ENCODE measurements at places on chromosomes 1 and 21.

DNA sequence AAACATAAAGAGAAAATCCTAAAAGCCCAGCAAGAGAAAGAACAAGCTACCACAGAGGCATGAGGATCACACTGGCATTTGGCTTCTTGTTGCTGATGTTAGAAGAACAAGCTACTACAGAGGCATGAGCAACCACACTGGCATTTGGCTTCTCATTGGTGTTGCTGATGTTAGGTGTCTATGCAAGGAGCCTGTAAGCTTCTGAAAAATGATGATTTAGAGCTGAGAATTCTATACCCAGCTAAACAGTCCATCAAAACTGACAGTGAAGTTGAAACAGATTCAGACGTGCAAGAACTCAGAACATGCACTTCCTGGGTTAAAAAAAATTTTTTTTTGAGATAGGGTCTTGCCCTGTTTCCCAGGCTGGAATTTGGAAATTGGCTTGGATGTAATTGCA is 37.8 kb upstream of the ADARB1 start:
- DNase-seq, result no peak

DNA sequence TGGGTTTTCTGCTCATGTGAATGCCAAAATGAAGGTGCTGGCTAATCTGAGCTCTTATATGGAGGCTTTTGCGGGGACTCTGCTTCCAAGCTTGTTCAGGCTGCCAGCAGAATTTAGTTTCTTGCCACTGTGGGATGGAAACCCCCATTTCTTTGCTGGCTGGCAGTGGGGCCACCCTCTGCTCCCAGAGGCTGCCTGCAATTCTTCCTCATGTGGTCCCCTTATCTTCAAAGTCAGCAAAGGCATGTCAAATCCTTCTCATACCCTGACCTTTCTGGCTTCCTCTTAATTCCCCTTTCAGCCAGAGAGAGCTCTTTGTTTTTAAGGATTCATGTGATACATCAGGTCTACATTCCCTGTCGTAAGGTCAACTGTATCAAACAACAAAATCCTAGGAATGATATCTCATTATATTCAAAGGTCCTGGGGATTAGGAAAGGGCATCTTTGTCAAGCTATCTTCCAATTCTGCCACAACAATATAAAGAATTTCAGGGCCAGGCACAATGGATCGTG is 5.2 kb upstream of the GPR161 start:
- DNase-seq, result no peak

- DNase-seq, result no peak
Observed at GRCh38 chr21:45857761-45858160, 123.8 kb upstream of the COL6A1 start.

GRCh38 chr1:199319341-199319740 is 680.5 kb downstream of the PTPRC start:
- no peak for DNase-seq

GRCh38 chr1:116538544-116538943 is 32.3 kb downstream of the CD58 start:
- no peak for DNase-seq

DNA sequence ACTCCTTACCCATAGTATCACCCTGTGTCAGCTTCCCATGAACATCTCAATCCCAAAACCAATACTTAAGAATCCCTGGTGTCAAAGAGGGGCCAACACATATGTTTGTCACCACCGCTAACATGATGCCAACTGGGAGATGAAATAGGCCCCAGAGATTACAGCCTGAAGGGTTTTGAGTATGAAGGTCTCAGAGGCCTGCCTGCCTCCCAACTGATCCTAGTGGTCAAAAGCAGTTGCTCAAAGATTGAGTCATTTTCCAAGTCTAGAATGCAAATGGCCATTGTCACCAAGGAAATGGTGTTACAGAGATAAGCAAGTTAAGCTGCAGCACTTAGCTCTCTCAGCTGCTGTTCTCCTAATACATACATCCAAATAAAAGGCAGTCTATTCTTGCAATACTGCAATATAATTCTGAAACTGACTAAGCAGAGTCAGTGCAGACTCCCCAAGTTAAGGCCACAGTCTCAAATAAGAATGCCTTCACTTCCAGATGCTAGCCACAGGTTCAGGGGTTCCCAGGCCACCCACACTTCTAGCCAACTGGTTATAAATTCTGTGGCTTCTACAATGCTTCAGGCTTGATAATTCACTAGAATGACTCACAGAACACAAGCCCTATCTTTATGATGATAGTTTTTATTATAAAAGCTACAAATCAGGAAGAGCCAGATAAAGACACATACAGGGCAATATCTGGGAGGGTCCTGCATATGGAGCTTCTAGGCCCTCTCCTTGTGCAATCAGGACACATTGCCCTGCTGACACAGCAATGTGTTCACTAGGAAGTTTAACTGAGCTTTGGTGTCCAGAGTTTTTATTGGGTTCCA is 18.7 kb downstream of the DUSP10 start:
- DNase-seq, result no peak

GRCh38 chr1:112402682-112403643 is 6.9 kb downstream of the CTTNBP2NL start:
- DNase-seq, result no peak

- DNase-seq, result no peak
Observed at GRCh38 chr1:203135636-203136305, 8.2 kb downstream of the ADORA1 start.

DNA sequence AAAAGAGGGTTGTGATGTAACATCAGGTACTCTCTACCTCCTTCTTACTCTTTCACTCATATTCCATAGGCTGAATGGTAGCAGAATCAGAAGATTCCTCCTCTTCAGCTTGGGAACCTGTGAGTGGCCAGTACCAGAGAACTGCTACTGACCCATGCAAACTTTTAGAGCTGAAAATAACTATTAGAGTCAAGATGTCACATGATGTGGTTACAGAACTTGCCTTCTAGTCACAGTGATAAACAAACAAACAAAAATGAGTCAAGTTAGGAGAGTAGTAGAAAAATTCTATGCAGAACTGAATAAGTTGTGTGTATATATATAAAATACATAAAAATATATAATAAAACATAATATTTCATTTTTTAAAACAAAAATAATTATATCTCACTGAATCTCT is 47.6 kb upstream of the RGS1 start:
- DNase-seq, result no peak

- DNase-seq, result no peak
Observed at GRCh38 chr1:221708987-221709386, 32.9 kb downstream of the DUSP10 start.

GRCh38 chr1:153976819-153977249 is 640 bp downstream of the JTB start:
- DNase-seq, result no peak

GRCh38 chr1:147822292-147822691 is 61.9 kb upstream of the GJA5 start:
- DNase-seq, result no peak

DNA sequence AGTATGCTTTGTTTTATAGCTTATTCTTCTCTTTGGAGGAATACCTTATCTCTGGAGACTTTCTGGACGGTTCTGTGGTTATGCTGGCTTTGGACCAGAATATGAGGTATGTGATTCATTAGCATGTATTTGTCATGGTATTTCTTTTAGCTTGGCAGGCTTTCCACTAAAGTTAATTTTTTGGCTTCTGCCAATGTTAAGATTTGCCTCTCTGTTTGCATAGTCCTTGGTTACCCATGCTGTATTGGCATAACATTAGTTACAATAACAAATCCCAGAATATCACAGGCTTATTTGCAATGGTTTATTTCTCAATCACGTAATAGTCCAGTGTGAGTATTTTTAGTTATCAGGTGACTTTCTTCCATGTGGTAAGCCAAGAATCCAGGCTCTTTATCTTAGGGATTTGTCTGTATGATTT is 9.7 kb downstream of the ZMPSTE24 start:
- no peak for DNase-seq

DNA sequence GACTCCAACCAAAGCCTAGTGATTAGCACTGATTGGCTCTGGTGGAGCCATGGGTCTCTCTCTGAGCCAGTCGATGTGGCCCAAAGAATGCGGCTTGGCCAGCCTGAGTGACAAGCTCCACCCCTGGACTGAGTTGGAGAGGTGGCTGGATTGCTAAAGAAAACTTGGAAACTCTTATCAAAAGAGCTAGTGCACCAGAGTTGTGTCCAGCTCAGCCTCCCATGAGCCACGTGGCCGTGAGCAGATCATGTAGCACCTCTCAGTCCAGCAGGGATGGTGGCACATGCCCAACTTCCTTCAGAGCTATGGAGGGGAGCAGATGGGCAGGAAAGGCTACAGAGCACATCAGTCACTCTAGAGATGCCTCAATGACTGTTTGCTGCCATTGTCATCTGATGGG is 142.8 kb upstream of the VAMP3 start:
- DNase-seq, result no peak

GRCh38 chr1:91806769-91807700 is 78.9 kb downstream of the TGFBR3 start:
- no peak for DNase-seq

GRCh38 chr1:24253571-24253970 is 65.6 kb upstream of the GRHL3 start:
- DNase-seq, result no peak

GRCh38 chr1:6391951-6392808 is 1.4 kb downstream of the ACOT7 start:
- DNase-seq, result no peak

GRCh38 chr1:154716011-154716410 is 108.0 kb upstream of the ADAR start:
- DNase-seq, result no peak

- no peak for DNase-seq
Observed at GRCh38 chr1:52692697-52693096, 5.5 kb downstream of the COA7 start.

- no peak for DNase-seq
Observed at GRCh38 chr1:12488666-12489354, 129.2 kb downstream of the DHRS3 start.

DNA sequence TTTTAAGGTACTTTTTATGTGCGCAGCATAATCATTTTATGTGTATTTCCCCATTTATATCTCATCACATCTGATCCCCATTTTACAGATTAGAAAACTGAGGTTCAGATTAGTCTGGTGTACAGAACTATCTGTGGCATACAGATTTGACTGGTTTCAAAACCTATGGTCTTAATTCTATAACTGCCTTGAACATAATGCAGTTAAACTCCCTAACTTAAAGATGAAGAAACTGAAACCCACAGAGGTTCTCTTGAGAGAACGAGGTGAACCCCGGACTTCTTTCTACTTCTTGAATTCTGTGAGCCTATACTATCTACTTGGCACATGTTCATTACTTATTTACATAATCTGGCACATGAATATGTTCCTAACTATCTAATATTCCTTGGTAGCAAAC is 479.1 kb downstream of the AGBL4 start:
- no peak for DNase-seq

- DNase-seq, result no peak
Observed at GRCh38 chr1:50697440-50698421, 262.3 kb downstream of the FAF1 start.

DNA sequence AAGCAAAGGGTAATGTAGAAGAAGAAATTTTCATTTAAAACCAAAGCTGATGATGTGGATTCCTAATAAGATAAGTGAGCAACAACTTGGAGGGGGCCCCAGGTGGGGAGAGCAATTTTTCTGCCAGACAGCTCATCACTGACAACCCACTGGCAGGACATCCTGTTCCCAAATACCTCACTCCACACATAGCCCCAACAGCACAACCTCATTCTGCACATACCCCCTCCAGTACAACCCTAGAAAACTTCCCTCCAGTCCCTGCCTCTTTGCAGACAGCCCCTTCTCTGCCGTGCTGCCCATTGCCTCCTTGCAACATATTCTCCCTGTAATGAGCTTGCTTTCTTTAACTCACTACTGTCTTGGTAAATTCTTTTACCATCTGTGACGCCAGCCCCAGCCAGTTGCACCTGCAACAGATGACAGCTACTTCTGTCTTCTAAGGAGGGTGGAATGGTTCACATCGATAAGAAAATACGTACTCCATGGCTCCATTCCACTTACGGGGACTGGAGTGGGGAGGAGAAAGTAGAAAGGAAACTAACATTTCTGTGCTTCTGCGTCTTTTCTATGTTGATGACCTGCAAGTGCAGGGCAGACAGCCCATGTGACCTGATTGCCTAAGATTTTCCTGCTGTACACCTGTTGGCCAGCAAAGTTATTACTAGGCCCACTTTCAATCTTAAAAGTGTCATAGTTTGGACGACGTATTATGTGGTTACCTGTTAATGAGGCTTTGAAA is 14.7 kb downstream of the RHEX start:
- no peak for DNase-seq

- no peak for DNase-seq
Observed at GRCh38 chr21:43268804-43269186, 100.0 kb downstream of the CRYAA start.

- no peak for DNase-seq
Observed at GRCh38 chr1:3545363-3546047, 65.8 kb downstream of the MEGF6 start.

- DNase-seq, result no peak
Observed at GRCh38 chr1:200224315-200224714, 185.5 kb downstream of the ZNF281 start.

DNA sequence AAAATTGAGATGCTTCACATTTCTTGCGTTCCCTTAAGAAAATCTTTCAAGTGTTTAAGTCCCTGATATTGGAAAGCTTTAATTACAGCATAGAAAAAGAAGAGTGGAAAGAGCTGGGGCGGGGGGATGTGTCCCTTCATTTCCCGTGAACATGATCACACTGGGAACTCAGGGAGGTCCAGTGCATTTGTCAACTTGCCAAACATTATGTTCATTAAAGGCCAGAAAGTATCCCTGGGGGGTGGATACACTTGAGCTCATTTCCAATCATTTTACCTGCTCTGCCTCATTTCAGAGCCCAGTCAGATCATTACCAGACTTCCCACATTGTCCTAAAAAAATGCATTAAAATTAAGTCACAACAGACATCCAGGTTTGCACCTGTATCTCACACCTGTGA is 123.6 kb upstream of the KCNJ15 start:
- no peak for DNase-seq

GRCh38 chr1:36595921-36596320 is 113.2 kb upstream of the CSF3R start:
- DNase-seq, result no peak

- no peak for DNase-seq
Observed at GRCh38 chr1:193111641-193112090, 6.5 kb upstream of the GLRX2 start.

DNA sequence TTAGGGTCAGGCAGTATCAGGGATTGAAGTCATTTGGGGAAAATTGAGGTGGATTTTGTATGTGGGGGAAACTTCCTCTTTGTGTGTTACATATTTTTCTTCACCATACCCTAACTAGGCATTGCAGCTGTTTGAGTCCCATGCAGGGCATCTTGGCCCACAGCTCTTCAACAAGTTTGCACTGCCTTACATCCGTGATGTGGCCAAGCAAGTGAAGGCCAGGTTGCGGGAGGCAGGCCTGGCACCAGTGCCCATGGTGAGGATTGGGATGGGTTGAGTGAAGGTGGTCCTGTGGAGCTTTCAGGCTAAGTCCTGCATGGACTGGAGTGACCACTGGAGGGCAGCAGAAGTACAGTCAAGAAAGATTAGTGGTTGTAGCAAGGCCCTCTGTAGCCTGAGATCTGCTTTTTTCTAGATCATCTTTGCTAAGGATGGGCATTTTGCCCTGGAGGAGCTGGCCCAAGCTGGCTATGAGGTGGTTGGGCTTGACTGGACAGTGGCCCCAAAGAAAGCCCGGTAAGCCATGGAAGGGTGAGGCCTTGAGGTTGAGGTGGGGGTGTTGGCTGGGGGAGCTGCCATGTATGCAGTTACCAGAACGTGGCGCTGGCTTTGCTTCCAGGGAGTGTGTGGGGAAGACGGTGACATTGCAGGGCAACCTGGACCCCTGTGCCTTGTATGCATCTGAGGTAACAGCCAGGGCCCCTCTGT is 2.4 kb downstream of the UROD start:
- DNase-seq, result no peak

All from esophagus squamous epithelium (tissue), 5 donors.